Stimulated activated CD8-positive, alpha-beta memory T cell treated with anti-CD3 and anti-CD28 coated beads, Interleukin-2, amount 100 ng/mL, for 1 hour (primary cell): ENCODE measurements at places on chromosomes 3 and 15.

DNA sequence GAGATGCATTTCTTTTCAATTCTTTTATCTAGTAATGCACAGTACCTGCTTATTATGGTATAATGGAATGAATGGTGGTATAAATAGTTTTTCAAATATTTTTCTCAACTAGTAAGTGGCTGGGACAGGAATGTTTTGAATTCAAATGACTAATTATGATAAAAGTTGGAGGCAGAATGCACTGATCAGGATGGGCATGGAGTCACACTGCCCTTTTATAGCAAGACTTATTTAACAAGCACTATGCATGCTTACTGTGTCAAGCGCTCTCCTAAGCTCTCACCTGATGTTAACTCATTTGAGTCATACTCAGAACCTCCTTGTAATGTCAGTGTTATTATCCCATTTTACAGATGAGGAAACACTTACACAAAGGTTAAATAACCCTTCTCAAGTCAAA, 221.8 kb downstream of the FEZF2 start:
- DNase-seq: no peak

- no peak for DNase-seq
Measured at GRCh38 chr15:77532067-77532710, 100.5 kb downstream of the LINGO1 start.

- DNase-seq: no peak
Measured at GRCh38 chr3:196753201-196753600, 13.5 kb downstream of the PAK2 start.

- no peak for DNase-seq
Measured at GRCh38 chr15:63872759-63873510, 39.2 kb upstream of the HERC1 start.

DNA sequence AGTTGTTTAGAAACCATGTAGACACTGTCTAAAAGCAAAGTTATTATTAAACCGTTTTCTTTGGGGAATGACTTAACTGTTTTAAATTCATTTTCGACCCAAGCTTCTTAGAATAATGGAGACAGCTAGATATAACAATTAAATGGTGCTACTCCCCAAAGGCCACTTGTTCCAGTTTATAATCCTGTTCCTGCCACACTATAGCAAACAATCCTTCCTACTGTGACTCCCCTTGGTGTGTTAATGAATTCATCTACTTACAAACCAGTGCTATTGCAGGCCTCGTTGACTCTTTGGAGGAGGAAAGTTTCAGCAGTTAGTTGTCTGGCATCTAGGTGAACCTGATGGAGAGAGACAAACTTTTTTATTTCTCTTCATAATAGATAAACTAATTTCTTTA, 25.2 kb upstream of the CLSTN2 start:
- no peak for DNase-seq
